ENCODE measurements at places on chromosomes 6 and 20. TPM values are rescaled to one million over a fixed set of nuclear protein-coding genes. Genes with fewer than 3 reads are reported as not detected.

Gene ETV7
- 0.24 TPM for total RNA-seq

Gene ARG1
- not detected for total RNA-seq

Gene FOXC1
- total RNA-seq: 6.2 TPM

Gene OPRL1
- under 0.01 TPM for total RNA-seq

Gene HLA-DOB
- 0.72 TPM for total RNA-seq

Gene GSTA3
- total RNA-seq: not detected

Gene SLC22A7
- not detected for total RNA-seq

Gene THEMIS
- under 0.01 TPM for total RNA-seq

Gene CCR6
- not detected for total RNA-seq

Gene PRDM13
- not detected for total RNA-seq

Gene MLN
- total RNA-seq: not detected

Gene GPANK1
- total RNA-seq: 12.0 TPM

Gene TSBP1
- total RNA-seq: not detected

Gene PTCRA
- total RNA-seq: not detected

Gene TNF
- 4.3 TPM for total RNA-seq

Gene FAM162B
- total RNA-seq: not detected

Gene ERVFRD-1
- total RNA-seq: not detected

Gene SLC22A16
- total RNA-seq: not detected

Gene IRF4
- total RNA-seq: under 0.01 TPM

Gene RNF182
- 1.4 TPM for total RNA-seq

Gene ELOVL4
- total RNA-seq: 10.4 TPM

Gene SNAI1
- not detected for total RNA-seq

Gene AK9
- total RNA-seq: 3.2 TPM

Gene ISM1
- not detected for total RNA-seq

Gene LY6G5C
- not detected for total RNA-seq

Gene CGA
- not detected for total RNA-seq

Gene TMEM151B
- total RNA-seq: not detected

Gene MYLK2
- total RNA-seq: not detected

Gene OR2H1
- not detected for total RNA-seq

Gene OR2J3
- not detected for total RNA-seq

Data from tracheal epithelial cell (primary cell).